ENCODE measurements at places on chromosomes 7 and 10.
A peak's percentile ranks its signal among the peaks of the same experiment; 100 is the strongest.

DNA sequence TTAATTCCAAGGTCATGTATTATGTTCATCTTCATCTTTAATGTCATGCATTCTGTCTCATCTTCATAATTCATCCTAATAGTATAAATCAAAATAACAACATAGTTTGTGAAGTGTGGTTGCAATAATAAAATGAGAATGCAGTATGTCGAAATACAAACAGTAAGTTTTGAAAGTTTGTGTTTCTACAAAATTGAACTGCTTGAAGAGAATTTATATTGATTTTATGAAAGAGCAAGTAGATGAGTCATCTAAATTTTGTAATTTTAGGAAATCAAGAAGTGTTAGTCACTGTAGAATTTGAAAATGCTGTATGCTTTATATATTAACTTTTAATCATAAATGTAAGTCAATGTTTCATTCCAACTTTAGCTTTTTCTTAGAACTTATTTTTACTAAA is 190.5 kb upstream of the PPP1R3A start:
- H3K27me3 ChIP-seq: no peaks in the 10 kb centered on the region
- H3K27ac ChIP-seq: no peak overlapping the region
- peaks cover 25% of the 10 kb centered on the region for H3K4me1 ChIP-seq
- H3K36me3 ChIP-seq: no peaks in the 10 kb centered on the region
- no peak for DNase-seq

DNA sequence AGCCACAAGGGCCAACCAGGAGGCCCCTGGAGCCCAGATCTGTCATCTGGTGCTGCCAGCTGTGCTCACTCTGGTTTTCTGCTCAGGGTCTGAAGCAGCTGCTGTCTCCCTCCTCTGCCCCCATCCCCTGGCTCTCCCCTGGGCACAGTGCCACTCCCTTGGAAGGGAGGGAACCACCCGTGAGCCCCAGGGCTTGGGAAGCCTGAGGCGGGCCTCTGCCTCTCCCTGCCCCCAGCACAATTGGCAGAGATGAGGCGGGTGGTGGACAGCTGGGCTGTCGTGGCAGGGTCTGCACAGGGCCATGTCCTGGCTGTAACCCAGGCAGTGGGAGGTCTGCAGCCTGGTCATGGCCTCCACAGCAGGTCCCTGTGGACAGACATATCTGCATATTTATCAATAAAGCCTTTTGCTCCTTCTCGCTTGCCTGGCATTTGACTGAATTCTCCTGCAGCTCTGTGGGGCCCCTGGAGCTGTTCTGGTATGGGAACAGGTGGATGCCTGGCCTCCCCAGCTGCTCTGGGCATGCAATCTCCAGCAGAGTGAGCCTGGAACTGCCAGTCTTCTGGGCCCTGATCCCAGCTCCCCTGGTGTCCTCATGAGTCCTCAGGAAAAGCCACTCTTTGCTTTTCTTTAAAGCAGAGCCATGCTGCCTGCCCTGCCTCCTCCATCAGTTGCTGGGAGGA is 1.6 kb upstream of the ANKRD2 start:
- DNase-seq: no peak
- peaks cover 5% of the 10 kb centered on the region for H3K4me1 ChIP-seq
- H3K4me3 ChIP-seq: peak overlapping the region; percentile 55
- H3K27me3 ChIP-seq: peaks cover 14% of the 10 kb centered on the region
- peak overlapping the region; percentile 55 for H3K27ac ChIP-seq

- peaks cover 72% of the 10 kb centered on the region for H3K27me3 ChIP-seq
- H3K27ac ChIP-seq: no peak overlapping the region
- H3K4me1 ChIP-seq: peaks cover 17% of the 10 kb centered on the region
- peak overlapping the region; percentile 68 for H3K4me3 ChIP-seq
- DNase-seq: no peak
Observed at GRCh38 chr7:97020996-97021746, 3.5 kb downstream of the DLX5 start.

GRCh38 chr7:100799037-100799896 is 28.1 kb downstream of the EPHB4 start:
- H3K4me3 ChIP-seq: no peak overlapping the region
- DNase-seq: peak; percentile 60
- H3K27me3 ChIP-seq: peaks cover 13% of the 10 kb centered on the region

DNA sequence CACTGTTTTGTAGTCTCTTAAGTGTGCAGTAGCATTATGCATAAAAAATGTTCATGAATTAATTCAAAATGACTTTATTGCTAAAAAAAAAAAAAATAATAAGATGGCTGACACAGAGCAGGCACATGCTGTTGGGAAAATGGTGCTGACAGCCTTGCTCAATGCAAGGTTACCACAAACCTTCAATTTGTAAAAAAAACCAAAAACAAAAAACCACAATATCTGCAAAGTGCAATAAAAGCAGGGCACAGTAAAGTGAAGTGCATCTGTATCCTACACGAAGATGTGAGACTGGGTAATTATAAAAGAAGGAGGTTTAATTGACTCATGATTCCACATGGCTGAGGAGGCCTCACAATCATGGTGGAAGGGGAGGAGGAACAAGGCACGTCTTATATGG is 185.8 kb downstream of the USP6NL start:
- peaks cover 11% of the 10 kb centered on the region for H3K36me3 ChIP-seq
- peaks cover 2% of the 10 kb centered on the region for H3K27me3 ChIP-seq
- H3K4me3 ChIP-seq: no peak overlapping the region
